Activated T-cell treated with anti-CD3 and anti-CD28 coated beads, Interleukin-2, amount 50 U/mL, for 72 hours (primary cell): ENCODE measurements at places on chromosomes 1 and 21.

GRCh38 chr21:36707763-36708285, 8.9 kb downstream of the SIM2 start:
- no peak for DNase-seq

- DNase-seq = no peak
These were observed 56.3 kb downstream of the PRPF38A start for GRCh38 chr1:52460694-52461093.

DNA sequence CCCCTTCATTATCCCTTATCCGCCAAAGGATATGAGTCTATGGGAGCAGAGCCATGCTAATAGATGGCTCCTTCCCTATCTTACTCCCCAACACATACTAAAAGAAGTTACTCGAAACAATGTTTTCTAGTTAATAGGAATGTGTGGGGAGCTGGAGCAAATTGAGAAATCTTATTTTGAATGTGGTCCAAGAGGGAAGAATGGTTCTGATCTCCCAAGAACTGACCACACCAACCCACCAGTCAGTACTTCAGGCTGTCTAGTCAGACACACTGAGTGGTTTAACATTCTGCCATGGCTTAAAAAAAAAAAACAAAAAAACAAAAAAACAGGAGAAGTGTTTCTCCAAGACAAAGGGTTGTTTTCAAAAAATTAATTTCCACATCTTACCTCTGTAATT, 31.5 kb upstream of the DNASE2B start:
- DNase-seq = no peak

DNA sequence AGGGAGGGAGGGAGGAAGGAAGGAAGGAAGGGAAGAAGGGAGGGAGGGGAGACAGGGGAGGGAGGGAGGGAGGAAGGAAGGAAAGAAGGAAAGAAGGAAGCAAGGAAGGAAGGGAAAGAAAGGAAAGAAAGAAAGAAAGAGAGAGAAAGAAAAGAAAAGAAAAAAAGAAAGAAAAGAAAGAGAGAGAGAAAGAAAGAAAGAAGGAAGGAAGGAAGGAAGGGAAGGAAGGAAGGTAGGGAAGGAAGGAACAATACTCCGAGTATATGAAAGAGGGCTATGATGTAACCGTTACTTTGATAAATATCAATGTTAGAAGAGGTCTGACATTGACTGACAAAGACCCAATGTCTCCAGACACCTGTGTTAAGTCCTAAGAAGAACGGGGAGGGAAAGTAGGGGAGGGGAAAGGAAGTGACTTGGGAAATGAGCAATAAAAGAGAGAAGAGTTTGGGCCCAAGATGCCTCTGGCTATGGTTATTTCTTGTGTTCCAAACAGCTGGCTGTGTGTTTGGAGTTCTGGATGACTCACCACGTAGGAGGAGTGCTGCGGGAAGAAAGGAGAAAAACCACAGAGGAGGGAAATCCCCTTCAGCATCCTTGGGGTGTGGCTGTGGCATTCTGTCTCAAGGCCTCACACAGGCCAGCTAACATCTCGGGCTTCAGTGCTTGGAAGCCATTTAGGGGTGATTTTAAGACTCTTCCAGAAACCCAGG, 37.0 kb upstream of the RXRG start:
- peak; percentile 3 for DNase-seq

DNA sequence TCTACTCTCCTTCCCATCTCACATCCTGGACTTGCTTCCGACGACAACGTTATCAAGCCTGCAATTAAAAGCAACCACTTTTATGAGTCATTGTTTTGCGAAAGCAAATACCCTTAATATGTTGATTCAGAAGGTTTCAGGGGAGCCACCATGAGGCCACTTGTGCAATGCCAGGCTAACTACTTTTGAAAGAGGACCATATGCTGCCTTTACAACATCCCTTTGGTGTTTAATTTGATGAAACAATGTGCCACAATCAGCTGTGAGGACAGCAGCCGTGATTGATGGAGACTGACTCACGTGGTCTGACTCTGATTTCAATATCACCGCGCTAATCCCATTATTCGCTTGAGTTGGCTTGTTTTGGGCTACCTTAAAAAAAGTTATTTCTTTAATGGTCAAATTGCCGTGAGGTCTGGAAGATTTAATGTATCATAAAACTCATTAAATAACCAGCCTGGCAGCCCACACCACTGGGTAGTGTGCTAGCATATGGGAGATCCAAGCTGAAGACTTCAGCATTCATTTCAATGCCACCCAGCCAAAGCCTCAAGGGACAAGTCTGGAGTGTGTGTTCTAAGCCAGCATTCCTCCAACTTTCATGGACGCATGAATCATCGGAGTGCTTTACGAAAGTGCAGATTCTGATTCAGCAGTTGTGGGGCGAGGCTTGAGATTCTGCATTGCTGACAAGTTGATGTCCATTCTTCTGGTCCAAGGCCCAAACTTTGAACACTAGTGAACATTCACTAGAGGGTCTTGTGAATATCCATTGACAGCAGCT, 73.3 kb upstream of the PAXBP1 start:
- DNase-seq = no peak

- DNase-seq = no peak
These were observed 78.4 kb upstream of the ERRFI1 start for GRCh38 chr1:8104278-8105236.
